ENCODE measurements at places on chromosomes 5 and 9. TPM values are rescaled to one million over a fixed set of nuclear protein-coding genes. Genes with fewer than 3 reads are reported as not detected.

Gene MEIKIN
- total RNA-seq: 1.2 TPM

DNA sequence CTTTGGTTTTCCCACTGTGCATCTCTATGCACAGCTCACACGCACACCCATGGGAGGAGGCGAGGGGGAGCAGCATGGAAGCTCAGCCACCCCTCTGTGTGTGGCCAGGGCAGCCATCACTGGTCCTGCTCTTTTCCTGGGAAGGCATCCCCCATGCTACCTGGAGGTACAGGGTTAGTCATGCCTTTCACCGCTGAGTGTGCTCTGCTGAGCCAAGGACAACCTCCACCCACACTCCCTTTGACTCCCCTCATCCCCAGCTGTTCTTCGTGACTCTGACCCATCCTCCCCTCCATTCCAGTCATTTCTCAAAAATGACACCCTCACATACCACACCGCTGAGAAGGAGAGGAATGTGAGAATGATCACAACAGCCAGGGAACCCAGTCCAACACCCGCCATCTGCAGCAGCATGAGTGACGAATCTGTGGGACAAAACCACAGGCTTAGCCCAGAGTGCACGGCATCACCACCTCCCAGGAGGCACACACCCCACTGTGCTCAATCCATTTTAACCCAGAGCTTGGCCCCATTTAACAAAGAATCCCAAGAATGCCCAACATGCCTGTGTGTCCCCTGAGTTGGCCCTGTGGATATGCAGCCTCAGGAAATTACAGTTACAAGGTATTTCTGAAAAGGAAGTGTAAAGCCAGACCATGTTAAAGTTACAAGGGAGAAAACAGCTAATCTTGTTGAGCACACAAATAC lies 133.4 kb downstream of the SUSD1 start:
- DNase-seq: peak; percentile 69
- no peak overlapping the region for H3K27ac ChIP-seq
- no peaks in the 10 kb centered on the region for H3K4me1 ChIP-seq
- no peaks in the 10 kb centered on the region for H3K27me3 ChIP-seq
- H3K4me3 ChIP-seq: no peak overlapping the region

Gene DEPDC1B
- 0.48 TPM for total RNA-seq

- no peaks in the 10 kb centered on the region for H3K4me1 ChIP-seq
- no peak overlapping the region for H3K27ac ChIP-seq
- H3K4me3 ChIP-seq: no peak overlapping the region
- no peak for DNase-seq
These were observed 101.6 kb upstream of the TBCA start for GRCh38 chr5:77877516-77878355.

- no peaks in the 10 kb centered on the region for H3K27me3 ChIP-seq
- no peak overlapping the region for H3K27ac ChIP-seq
- H3K4me1 ChIP-seq: no peaks in the 10 kb centered on the region
- no peak overlapping the region for H3K4me3 ChIP-seq
These were observed 1151.6 kb upstream of the CDH6 start for GRCh38 chr5:30041831-30042385.

GRCh38 chr9:72925126-72925789 lies 27.6 kb downstream of the ALDH1A1 start:
- H3K36me3 ChIP-seq: no peaks in the 10 kb centered on the region
- no peak overlapping the region for H3K27ac ChIP-seq
- no peak overlapping the region for H3K4me3 ChIP-seq
- H3K4me1 ChIP-seq: no peaks in the 10 kb centered on the region
- no peaks in the 10 kb centered on the region for H3K27me3 ChIP-seq
- no peak for DNase-seq

- H3K4me1 ChIP-seq: no peaks in the 10 kb centered on the region
- H3K27me3 ChIP-seq: no peaks in the 10 kb centered on the region
- no peak for DNase-seq
These were observed 2.6 kb upstream of the CCDC187 start for GRCh38 chr9:136306211-136307208.

- H3K27me3 ChIP-seq: no peaks in the 10 kb centered on the region
- H3K4me1 ChIP-seq: no peaks in the 10 kb centered on the region
- H3K27ac ChIP-seq: no peak overlapping the region
These were observed 1953.9 kb upstream of the CDH6 start for GRCh38 chr5:29239606-29240005.

GRCh38 chr5:34923694-34924461 lies 5.5 kb upstream of the DNAJC21 start:
- no peak overlapping the region for H3K4me3 ChIP-seq
- no peak overlapping the region for H3K27ac ChIP-seq
- no peaks in the 10 kb centered on the region for H3K4me1 ChIP-seq
- DNase-seq: no peak
- H3K36me3 ChIP-seq: no peaks in the 10 kb centered on the region

- DNase-seq: no peak
- no peaks in the 10 kb centered on the region for H3K4me1 ChIP-seq
- H3K27me3 ChIP-seq: no peaks in the 10 kb centered on the region
- no peaks in the 10 kb centered on the region for H3K36me3 ChIP-seq
These were observed 162.1 kb downstream of the SMC2 start for GRCh38 chr9:104256031-104256695.

DNA sequence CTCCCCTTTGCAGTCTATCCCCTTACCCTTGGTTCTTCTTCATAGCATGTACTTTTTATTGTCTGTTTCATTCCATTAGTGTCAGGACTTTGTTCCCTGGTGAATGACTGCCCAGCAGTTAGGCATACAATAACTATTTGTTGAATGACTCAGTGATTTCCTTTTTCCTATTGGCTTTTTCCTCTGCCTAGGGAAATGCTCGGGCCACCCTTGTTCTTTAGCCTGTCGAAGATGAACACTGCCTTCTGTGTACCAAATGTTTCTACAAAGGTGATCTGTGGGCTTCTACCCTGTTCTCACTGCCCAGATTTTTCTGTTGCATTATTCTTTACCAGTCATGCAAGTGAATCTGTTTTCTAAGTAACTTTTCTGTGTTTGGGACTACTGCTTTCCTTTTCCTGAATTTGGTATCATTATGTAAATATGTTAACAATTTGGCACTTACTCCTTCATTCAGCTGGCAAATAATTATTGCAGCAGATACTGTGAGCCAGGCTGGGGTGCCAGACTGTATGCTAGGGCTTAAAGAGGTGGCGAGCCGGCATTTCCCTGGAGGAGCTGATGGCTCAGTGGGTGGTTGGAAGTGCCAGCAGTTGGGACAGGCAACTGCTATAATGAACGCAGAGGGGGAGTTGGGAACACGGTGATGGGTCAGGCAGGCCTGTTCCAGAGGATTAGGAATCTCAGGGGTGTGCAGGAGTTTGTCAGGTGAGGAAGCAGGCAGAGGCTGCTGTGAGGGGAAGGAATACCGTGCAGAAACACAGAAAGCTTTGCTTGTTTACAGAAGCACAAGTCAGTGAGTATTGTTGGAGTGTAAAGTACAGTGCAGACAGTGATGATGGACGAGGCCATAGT lies 30.6 kb downstream of the KDM4C start:
- H3K36me3 ChIP-seq: no peaks in the 10 kb centered on the region
- no peaks in the 10 kb centered on the region for H3K27me3 ChIP-seq
- DNase-seq: no peak
- H3K4me1 ChIP-seq: no peaks in the 10 kb centered on the region

GRCh38 chr5:94745786-94746730 lies 127.6 kb downstream of the SLF1 start:
- H3K4me3 ChIP-seq: no peak overlapping the region
- H3K4me1 ChIP-seq: no peaks in the 10 kb centered on the region
- no peak overlapping the region for H3K27ac ChIP-seq
- DNase-seq: no peak
- no peaks in the 10 kb centered on the region for H3K36me3 ChIP-seq

GRCh38 chr9:101566904-101567724 lies 27.7 kb downstream of the PPP3R2 start:
- no peaks in the 10 kb centered on the region for H3K27me3 ChIP-seq
- DNase-seq: no peak
- no peaks in the 10 kb centered on the region for H3K4me1 ChIP-seq

DNA sequence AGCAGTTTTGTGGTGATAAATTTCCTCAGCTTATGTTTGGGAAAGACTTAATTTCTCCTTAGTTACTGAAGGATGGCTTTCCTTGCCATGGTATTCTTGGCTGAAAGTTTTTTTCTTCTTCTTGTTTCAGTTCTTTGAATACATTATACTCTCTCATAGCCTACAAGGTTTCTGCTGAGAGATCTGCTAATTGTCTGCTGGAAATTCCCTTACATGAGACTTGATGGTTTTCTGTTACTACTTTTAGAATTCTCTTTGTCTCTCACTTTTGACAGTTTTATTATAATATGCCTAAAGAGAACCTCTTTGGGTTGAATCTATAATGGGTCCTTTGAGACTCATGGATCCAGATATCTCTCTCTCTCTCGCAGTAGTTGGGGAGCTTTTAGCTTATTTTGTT lies 693.6 kb downstream of the PRELID2 start:
- no peak overlapping the region for H3K27ac ChIP-seq
- H3K27me3 ChIP-seq: no peaks in the 10 kb centered on the region
- no peaks in the 10 kb centered on the region for H3K36me3 ChIP-seq
- DNase-seq: no peak
- H3K4me3 ChIP-seq: no peak overlapping the region

GRCh38 chr5:118990582-118990981 lies 2.2 kb upstream of the DTWD2 start:
- H3K4me1 ChIP-seq: no peaks in the 10 kb centered on the region
- H3K27ac ChIP-seq: no peak overlapping the region
- no peak overlapping the region for H3K4me3 ChIP-seq
- no peaks in the 10 kb centered on the region for H3K36me3 ChIP-seq
- DNase-seq: no peak
- H3K27me3 ChIP-seq: no peaks in the 10 kb centered on the region

- H3K27ac ChIP-seq: peak overlapping the region; percentile 88
- DNase-seq: no peak
- no peaks in the 10 kb centered on the region for H3K27me3 ChIP-seq
- H3K36me3 ChIP-seq: peaks cover 6% of the 10 kb centered on the region
These were observed 5.2 kb downstream of the DUSP1 start for GRCh38 chr5:172765766-172766286.

- H3K27ac ChIP-seq: no peak overlapping the region
- H3K4me3 ChIP-seq: no peak overlapping the region
- H3K27me3 ChIP-seq: no peaks in the 10 kb centered on the region
- H3K36me3 ChIP-seq: no peaks in the 10 kb centered on the region
These were observed 146.5 kb downstream of the LPAR1 start for GRCh38 chr9:110891760-110892159.

All from aorta (tissue), 5 donors.